ENCODE measurements at places on chromosomes 16 and 17.

DNA sequence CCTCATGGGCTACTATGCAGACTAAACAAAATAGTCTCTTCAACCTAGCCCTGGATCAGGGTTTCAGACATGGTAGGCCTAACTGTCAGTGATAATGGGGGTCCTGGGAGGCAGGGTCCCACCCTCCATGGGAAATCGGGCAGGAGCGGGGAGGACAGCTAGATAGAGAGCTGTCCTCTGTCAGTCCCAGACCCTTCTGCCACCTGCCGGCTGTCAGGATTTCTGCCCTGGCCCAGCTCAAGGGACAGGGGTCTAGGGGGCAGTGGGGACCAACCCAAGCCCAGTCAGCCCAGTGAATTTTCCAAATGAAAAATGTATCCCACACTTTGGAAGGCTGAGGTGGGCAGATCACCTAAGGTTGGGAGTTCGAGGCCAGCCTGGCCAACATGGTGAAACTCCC, 5.3 kb downstream of the CA7 start:
- no peak for DNase-seq

DNA sequence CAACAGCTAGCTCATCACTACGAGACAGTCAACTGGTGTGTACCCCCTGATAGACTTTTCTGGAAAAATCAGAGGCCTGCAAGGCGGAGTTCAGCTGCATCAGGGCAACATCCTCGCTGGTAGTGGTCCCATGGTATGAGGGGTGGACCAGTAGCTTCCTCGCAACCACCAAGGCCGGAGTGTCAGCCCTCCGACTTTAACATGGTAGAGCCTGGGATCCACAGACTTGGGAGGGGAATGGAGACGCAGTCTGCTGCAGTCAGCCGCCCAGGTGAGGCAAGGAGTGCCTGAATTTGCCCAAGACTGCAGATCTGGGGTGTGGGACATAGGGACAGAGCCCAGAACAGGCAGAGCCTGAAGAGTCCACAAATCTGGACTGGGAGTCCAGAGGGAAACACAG, 13.4 kb downstream of the ZG16B start:
- no peak for DNase-seq

- DNase-seq = no peak
Measured at GRCh38 chr17:34269969-34270368, at the start of gene CCL7. Gene CCL7 (plus strand): TSS chr17:34270221. CDS start chr17:34270291, 70 bp downstream.

- no peak for DNase-seq
Measured at GRCh38 chr17:36943250-36944191, 5.2 kb upstream of the AATF start.

DNA sequence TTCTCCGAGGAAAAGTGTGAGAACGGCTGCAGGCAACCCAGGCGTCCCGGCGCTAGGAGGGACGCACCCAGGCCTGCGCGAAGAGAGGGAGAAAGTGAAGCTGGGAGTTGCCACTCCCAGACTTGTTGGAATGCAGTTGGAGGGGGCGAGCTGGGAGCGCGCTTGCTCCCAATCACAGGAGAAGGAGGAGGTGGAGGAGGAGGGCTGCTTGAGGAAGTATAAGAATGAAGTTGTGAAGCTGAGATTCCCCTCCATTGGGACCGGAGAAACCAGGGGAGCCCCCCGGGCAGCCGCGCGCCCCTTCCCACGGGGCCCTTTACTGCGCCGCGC, at the start of gene ERBB2:
ERBB2 (plus strand) TSS at position 247 of the 330 bp plus-strand sequence. CDS start 175 bp downstream, outside the sequence.
- peak; percentile 55 for DNase-seq

- peak; percentile 70 for DNase-seq
Measured at GRCh38 chr17:40224718-40225550, 5.8 kb downstream of the WIPF2 start.

DNA sequence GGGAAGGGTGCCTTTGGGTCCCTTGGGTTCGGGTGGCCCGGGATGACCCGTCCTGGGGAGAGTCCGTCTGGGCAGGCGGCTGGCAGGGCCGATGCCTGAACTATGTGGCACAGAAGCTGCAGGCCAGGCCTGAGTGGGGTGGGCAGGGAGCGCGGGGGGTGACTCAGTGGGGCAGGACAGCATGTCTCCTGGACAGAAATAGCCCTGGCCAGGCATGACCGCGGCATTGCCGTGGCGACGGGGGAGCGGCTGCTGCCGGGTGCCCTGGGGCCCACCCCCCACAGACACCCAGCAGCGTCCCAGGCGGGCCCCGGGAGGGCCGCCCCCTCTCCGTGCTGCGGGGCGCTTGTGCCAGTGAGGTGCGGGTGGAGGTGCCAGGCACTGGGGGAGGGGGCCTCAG, 1.8 kb upstream of the C1QTNF8 start:
- DNase-seq = no peak
